ENCODE measurements at places on chromosomes 7 and 10. TPM values are rescaled to one million over a fixed set of nuclear protein-coding genes. Genes with fewer than 3 reads are reported as not detected.

SPDYE9 gene
- not detected for total RNA-seq

C10orf67 gene
- total RNA-seq = 0.12 TPM

- no peak overlapping the region for H3K4me3 ChIP-seq
- H3K36me3 ChIP-seq = no peaks in the 10 kb centered on the region
- no peak for DNase-seq
- no peaks in the 10 kb centered on the region for H3K27me3 ChIP-seq
- no peak overlapping the region for H3K27ac ChIP-seq
Observed at GRCh38 chr7:69698109-69698825, 100.0 kb downstream of the AUTS2 start.

TUBAL3 gene
- total RNA-seq = 0.09 TPM

CFTR gene
- total RNA-seq = 282 TPM

CALCR gene
- total RNA-seq = not detected

Data from pancreas (tissue), 10 donors.